ENCODE measurements at places on chromosomes 4 and X.

DNA sequence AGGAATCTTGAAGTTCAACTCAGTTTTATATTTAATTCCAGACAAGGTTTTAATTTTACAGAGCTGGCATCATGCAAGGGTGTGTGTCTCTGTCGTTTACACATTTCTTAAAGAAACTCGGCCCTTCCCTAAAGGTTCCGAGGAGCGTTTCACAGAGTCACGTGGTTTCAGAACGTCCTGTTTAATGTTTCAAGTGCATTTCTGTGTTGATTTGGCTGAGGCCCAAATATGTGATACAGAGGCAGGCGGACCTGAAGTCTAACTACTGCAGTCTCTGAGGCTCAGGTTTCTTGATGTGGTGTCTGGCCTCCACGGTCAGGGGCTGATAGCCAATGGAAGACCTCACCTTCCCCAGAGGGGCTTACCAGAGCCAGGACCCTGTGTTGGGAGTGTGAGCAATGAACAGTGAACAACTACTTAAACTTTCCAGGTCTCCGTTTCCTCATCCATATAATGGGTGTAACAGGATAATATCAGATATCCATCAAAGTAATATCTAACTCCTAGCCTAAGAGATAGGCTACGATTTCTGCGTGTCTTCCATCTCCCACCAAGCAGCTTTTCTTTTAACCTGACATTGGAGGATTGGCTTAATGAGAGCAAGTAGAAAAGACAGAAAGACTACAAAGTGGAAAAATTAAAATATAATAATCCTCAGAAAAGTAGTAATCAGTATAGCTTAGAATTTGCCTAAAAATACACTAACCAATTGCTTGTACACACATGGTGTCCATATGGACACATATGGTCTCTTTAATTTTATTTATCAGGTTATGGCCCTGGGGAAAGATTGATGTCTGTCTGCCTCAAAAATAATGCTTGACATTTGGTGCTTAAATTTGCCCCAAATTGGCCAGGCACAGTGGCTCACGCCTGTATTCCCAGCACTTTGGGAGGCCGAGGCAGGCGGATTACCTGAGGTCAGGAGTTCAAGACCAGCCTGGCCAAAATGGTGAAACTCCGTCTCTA, 50.0 kb upstream of the TRIM2 start:
- DNase-seq = peak; percentile 45

- DNase-seq = peak; percentile 10
These were observed 95.8 kb upstream of the EGFL6 start for GRCh38 chrX:13473442-13474163.

DNA sequence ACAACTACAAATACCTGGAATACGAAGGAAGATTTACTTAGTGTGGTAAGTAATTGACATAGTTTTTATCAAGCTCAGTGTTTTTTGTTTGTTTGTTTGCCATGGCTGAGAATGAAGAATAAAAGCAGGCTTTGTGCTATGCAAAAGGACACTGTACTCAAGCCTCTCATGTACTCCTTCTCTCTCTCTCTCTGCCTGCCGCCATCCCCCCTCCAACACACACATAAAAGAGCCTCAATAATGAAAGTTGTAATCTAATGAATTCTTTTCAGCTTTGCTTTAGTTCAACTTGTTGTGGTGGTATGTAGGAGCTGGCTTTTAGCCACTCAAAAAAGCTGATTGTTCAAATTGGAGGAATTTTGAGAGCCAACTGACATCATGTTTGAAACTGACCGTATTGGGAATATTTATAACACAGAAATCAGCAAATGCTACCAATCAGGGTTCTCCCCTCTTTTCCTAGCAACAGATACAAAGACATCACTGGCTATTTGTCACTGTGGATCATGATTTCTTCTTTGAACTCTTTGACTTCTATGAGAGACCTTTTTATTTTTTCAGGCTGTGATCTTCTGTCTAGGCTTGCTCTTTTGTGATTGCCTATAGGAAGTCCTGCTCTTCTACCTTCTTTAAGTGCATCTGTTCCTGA, 1148.8 kb downstream of the RAPGEF2 start:
- DNase-seq = no peak

- DNase-seq = no peak
These were observed 19.7 kb downstream of the CENPI start for GRCh38 chrX:101117701-101118100.

DNA sequence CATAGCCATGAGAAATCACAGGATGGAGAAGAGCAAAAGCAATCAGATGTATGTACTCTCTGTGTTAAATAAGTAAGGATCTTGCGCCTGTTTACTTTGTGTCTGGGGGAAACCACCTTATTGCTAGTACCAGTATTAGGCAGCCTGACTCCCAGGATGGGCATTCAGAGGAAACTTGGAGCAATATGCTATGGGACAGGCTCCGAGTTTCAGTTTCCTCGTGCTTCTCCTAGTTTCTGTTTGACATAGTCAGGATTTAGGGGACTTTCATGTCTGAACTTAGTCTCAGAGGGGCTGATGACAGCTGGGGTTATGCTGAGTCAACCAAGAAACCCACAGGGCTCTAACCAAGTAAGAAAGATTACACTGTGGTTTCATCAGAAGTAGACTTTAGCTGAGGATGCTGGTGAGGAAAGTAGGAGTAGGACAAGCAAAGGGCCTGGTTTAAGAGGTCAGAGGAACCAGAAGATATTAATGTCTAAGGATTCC, 13.5 kb downstream of the NSUN7 start:
- no peak for DNase-seq

Data from CD4-positive, alpha-beta T cell treated with Interleukin-6 at 100 ng/mL for 8 hours (primary cell).